ENCODE measurements at places on chromosomes 2 and 18. TPM values are rescaled to one million over a fixed set of nuclear protein-coding genes. Genes with fewer than 3 reads are reported as not detected.

SERPINB4 gene
- total RNA-seq = not detected

OTOS gene
- not detected for total RNA-seq

CRACDL gene
- 0.07 TPM for total RNA-seq

RAMP1 gene
- 12.4 TPM for total RNA-seq

GRCh38 chr18:48073211-48073930 is 142.9 kb upstream of the SMAD2 start:
- no peak overlapping the region for H3K4me3 ChIP-seq
- no peaks in the 10 kb centered on the region for H3K4me1 ChIP-seq
- H3K36me3 ChIP-seq = no peaks in the 10 kb centered on the region

- DNase-seq = no peak
- no peak overlapping the region for H3K27ac ChIP-seq
- H3K4me3 ChIP-seq = no peak overlapping the region
- no peaks in the 10 kb centered on the region for H3K36me3 ChIP-seq
- H3K27me3 ChIP-seq = no peaks in the 10 kb centered on the region
- no peaks in the 10 kb centered on the region for H3K4me1 ChIP-seq
These were observed 377.1 kb downstream of the TNS1 start for GRCh38 chr2:217625557-217626169.

- no peak for DNase-seq
- H3K27me3 ChIP-seq = no peaks in the 10 kb centered on the region
These were observed 12.5 kb downstream of the BOK start for GRCh38 chr2:241570961-241571581.

DNA sequence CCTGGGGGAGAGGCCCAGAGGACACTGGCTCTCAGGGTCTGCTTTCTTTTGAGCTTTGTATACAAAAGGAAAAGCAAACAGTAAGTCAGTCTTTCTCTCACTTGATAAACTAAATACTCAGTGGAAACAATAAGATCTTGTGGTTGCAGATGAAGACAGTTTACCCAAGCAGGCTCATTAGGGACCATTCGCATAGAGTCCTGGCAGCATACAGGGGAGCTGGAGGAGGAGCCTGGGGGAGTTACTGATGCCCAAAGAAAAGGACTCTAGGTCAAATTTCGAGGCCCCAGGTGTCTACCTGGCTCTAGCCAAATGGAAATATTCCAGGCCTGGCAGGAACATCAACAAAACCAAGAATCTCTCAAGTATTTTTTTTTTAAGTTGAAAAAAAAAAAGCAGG is 225.3 kb downstream of the CNTNAP5 start:
- DNase-seq = no peak
- H3K4me3 ChIP-seq = no peak overlapping the region
- H3K27ac ChIP-seq = no peak overlapping the region
- no peaks in the 10 kb centered on the region for H3K4me1 ChIP-seq

DNA sequence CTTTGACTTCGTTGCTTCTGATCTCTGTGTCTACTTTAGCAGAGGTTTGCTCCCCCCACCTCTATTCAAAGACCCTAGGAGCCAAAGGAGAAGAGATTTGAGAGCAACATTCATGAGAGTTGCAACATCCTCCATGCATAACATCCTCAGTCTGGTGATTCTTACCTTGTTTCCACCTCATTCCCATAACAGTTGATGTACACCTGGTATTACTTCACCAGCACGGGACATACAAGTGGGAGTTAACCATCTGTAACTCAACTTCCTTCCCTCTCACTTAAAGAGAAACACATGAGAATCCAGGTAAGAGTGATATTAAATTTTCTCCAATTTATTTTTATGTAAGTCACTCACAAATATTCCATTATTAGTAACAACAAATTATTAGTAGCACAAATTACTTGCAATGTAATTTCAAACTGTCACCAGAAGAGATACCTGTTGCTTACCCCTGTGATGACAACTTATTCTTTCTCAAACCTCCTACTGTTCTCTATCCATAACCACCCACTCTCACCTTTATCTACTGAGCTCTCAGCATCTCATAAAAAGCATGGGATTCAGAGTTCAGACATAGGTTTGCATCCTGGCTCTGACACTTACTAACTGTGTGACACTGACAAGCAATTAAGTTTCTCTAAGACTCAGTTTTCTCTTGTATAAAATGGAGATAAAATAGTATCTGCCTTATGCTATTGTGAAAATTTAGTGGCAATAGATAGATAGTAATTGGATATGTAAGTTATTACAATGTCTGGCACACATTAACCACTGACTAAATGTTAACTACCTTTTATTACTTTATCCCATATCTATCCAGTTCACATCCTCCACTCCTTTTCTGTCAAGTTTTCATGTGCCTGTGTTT is 184.6 kb upstream of the SRD5A2 start:
- H3K27ac ChIP-seq = no peak overlapping the region
- H3K27me3 ChIP-seq = no peaks in the 10 kb centered on the region

GRCh38 chr2:120990451-120990871 is 254.8 kb downstream of the GLI2 start:
- no peaks in the 10 kb centered on the region for H3K27me3 ChIP-seq
- DNase-seq = no peak
- no peak overlapping the region for H3K4me3 ChIP-seq
- no peaks in the 10 kb centered on the region for H3K36me3 ChIP-seq
- no peaks in the 10 kb centered on the region for H3K4me1 ChIP-seq

- no peaks in the 10 kb centered on the region for H3K4me1 ChIP-seq
- no peak for DNase-seq
- no peak overlapping the region for H3K4me3 ChIP-seq
- no peak overlapping the region for H3K27ac ChIP-seq
- no peaks in the 10 kb centered on the region for H3K36me3 ChIP-seq
These were observed 151.9 kb upstream of the MYCN start for GRCh38 chr2:15788455-15788829.

DNA sequence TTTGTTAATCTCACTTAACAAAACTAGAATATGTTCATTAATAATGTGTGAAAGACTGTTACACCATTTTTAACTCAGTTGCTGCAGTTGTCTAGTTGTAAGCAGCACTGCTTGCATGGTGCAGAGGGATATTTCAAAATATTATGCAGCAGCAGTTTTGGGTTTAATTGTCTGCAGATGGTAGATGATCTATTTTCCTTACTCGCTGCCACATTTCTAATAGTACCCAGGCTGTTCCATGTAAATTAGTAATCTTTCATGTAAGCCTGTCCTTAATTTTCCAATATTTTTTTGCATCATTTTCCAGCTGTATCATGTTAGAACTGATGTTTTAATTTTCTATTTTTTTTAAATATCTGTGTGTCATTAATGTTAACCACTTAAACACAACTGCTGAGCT is 488.1 kb upstream of the RAB12 start:
- H3K27me3 ChIP-seq = no peaks in the 10 kb centered on the region
- H3K36me3 ChIP-seq = no peaks in the 10 kb centered on the region
- DNase-seq = no peak

- peaks cover 19% of the 10 kb centered on the region for H3K36me3 ChIP-seq
- no peaks in the 10 kb centered on the region for H3K4me1 ChIP-seq
- no peak overlapping the region for H3K4me3 ChIP-seq
- no peaks in the 10 kb centered on the region for H3K27me3 ChIP-seq
These were observed 13.2 kb upstream of the ATRAID start for GRCh38 chr2:27198627-27199026.

- H3K36me3 ChIP-seq = no peaks in the 10 kb centered on the region
- H3K27me3 ChIP-seq = no peaks in the 10 kb centered on the region
- no peak overlapping the region for H3K27ac ChIP-seq
- H3K4me3 ChIP-seq = no peak overlapping the region
- H3K4me1 ChIP-seq = no peaks in the 10 kb centered on the region
These were observed 11.7 kb downstream of the ARHGAP28 start for GRCh38 chr18:6741232-6741663.

- H3K4me1 ChIP-seq = no peaks in the 10 kb centered on the region
- no peak for DNase-seq
- H3K36me3 ChIP-seq = no peaks in the 10 kb centered on the region
- H3K27me3 ChIP-seq = no peaks in the 10 kb centered on the region
- H3K4me3 ChIP-seq = no peak overlapping the region
These were observed 42.5 kb upstream of the YPEL5 start for GRCh38 chr2:30104307-30104706.

DNA sequence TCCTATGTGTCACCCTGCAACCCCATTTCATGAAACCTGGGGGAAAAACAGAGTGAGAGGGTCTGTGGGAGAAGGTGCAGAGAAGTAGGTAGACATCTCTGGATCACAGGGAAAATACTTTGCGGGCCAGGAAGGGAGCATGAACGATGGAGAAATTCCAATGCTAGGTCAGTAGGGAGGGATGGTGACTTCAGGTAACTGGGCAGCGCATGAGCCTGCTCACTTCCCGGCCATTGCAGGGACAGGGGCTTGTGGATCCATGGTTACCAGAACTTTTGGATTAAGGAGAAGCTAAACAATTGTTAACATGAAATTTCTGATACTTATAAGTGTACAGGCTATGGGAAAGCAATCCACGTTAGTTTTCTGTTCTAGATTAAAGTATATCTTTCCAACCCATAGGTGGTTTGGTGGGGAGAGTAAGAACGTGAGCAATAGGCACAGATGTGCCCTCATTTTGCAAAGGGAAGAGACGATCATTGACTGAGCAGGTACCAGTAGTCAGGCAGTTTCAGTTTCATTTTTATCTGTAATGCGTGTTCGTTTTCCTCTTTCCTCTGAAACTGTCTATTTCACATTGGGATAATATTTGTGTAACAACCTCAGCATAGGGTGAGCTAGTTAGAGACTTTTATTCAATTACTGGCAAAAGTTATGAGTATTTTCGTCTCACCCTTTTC is 65.0 kb downstream of the NYAP2 start:
- peak; percentile 16 for DNase-seq
- H3K4me3 ChIP-seq = no peak overlapping the region
- H3K4me1 ChIP-seq = peaks cover 10% of the 10 kb centered on the region
- H3K27me3 ChIP-seq = no peaks in the 10 kb centered on the region
- no peak overlapping the region for H3K27ac ChIP-seq

DNA sequence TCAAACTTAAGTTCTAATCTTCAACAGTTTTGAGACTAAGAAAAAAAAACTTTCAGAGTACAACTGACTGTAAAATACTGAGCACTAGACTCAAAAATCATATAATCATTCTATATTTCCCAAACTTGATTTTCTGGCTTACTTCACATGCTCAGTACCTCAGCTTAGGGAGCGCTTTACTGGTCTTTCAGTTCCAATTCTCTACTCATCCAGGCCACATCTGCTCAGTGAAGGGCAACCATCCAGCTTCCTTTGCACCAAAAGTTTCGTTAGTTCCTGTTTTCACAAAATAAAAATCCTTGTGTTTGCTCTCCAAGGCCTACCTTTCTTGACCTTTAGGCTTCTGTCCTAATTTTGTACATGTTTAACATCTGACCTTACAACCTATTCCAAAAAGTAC is 287.6 kb upstream of the LRRTM1 start:
- no peaks in the 10 kb centered on the region for H3K4me1 ChIP-seq
- no peaks in the 10 kb centered on the region for H3K36me3 ChIP-seq
- no peak for DNase-seq
- H3K4me3 ChIP-seq = no peak overlapping the region

DNA sequence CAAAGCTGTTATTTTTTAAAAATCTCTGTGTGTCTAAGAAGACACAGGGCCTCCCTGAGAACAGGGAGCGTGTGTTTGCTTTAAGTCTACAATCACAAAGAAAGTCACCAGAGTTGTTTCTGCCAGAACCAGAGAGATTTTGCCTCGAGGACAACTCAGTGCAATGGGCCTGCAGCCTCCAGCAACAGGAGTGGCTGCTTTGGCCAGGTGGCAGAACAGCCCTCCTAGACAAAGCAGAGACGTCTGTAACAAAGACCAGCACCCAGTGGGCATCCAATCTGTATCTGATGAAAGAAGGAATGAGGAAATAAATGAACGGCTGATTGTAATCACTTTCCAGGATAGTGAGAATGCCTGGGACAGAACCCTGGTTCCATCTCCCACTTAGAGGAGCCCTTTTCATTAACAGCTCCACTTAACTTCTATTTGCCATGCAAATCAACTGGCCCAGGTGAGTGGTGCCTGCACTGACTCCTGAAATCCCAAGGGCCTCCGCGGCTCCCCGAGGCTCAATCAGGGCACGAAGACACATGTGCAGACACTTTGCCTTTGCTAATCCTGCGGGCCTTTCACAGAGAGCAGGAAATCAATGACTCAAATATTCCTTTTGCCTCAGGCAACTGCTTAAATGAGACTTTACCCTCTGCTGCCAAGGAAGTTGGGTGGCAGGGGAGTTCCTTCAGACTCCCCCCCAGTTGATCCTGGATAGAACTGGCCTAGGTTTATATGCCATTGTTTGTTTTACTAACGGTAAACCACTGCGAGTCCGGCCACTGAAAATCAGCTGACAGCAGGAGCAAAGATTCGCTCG is 146.5 kb downstream of the CABLES1 start:
- no peak overlapping the region for H3K27ac ChIP-seq
- H3K27me3 ChIP-seq = no peaks in the 10 kb centered on the region
- no peaks in the 10 kb centered on the region for H3K4me1 ChIP-seq
- no peak overlapping the region for H3K4me3 ChIP-seq
- no peaks in the 10 kb centered on the region for H3K36me3 ChIP-seq
- DNase-seq = no peak

- no peaks in the 10 kb centered on the region for H3K36me3 ChIP-seq
- H3K4me1 ChIP-seq = peaks cover 98% of the 10 kb centered on the region
- H3K27me3 ChIP-seq = no peaks in the 10 kb centered on the region
- H3K4me3 ChIP-seq = no peak overlapping the region
- peak overlapping the region; percentile 42 for H3K27ac ChIP-seq
These were observed 45.0 kb downstream of the BCL11A start for GRCh38 chr2:60508339-60508917.

GRCh38 chr18:10114717-10115463 is 201.1 kb downstream of the VAPA start:
- peaks cover 6% of the 10 kb centered on the region for H3K4me1 ChIP-seq
- no peak overlapping the region for H3K4me3 ChIP-seq
- H3K27me3 ChIP-seq = peaks cover 2% of the 10 kb centered on the region
- H3K36me3 ChIP-seq = no peaks in the 10 kb centered on the region
- no peak for DNase-seq

DNA sequence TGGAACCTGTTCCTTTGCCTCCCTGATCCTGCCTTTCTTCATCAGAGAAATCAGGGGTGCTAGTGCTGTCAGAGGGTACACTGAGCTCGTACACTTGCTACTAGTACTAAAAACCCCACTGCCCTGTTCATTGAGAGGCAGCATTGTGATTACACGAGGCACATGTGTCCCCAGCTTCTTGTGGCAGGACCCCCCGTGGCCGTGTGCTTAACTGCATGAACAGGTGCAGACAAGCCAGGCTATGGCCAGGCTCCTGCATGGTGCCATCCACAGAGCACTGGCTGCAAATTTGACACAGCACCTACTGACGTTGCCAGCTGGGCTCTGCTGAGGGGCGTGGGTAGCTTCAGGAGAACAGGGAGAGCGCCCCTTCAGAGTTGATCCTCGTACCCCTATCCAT is 248.4 kb downstream of the GLI2 start:
- H3K36me3 ChIP-seq = no peaks in the 10 kb centered on the region
- H3K4me1 ChIP-seq = no peaks in the 10 kb centered on the region
- H3K4me3 ChIP-seq = no peak overlapping the region
- H3K27ac ChIP-seq = no peak overlapping the region

DNA sequence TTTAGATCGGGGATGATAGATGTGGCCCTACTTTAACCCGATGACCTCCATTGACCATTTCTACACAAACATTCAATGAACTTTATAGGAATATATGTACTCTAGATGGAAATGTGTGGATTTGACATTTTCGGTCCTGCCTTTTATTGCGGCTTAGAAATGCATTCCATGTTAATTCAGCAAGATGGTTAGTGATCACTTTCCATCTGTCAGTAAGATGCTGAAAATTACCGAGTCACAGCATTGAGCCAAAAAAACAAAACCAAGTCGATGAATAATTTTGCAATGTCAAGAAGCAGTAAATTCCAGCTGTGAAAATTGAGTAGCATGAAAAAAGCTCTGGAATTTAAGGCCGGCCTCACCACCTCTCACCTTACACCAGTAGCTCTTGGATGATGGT is 1642.6 kb upstream of the NXPH2 start:
- H3K27me3 ChIP-seq = no peaks in the 10 kb centered on the region
- H3K4me3 ChIP-seq = no peak overlapping the region
- H3K4me1 ChIP-seq = no peaks in the 10 kb centered on the region
- no peaks in the 10 kb centered on the region for H3K36me3 ChIP-seq
